HEK293T (cell line): ENCODE measurements at places on chromosomes 2 and 18.

DNA sequence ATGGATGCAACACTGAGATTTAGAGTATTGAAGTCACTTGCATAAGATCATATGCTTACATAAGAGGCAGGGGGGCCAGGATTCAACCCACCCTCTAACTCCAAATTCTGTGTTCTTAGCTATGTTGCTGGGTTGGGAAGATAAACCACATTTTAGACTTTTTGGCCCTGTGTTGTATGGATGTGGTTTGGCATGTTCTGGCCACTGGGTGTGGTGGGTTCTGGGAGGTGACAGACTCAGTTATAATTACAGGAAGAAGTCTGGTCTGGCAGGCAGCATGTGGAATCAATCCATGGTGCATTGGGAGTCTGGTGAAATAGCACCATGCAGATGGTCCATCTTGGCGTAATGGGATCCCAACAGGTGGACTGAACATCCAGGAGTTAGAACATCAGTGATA is 138.9 kb downstream of the LTBP1 start:
- DNase-seq, result no peak

- no peak for DNase-seq
These were observed 742.5 kb downstream of the TDRD15 start for GRCh38 chr2:21866316-21866715.

DNA sequence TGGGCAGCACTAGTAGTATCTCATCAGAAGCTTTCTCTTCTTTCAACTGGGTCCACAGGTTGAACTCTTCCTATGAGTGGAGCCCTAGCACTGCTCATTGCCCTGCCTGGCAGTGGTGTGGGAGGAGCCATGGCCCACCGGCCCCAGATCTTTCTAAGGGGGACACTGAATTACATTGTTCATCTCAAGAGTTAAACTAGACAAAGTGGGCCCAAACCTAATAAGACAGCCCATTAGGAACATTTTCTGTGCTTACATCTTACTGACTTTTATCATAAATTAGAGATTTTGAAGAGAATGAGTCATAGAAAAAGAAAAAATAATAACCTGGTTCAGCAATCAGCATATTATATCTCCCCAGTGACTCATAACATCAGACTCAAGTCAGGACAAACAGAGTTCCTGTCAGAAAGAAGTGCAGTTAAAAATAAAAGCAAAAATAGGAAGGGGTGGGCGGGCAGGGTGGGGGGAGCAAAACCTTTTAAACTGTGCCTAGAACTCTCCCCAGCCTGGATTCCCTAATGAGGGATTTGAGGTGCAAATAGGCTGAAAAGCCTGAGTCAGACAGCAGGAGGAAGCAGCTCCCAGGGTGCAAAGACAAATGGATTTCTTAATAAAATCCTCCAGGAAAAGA is 161.6 kb upstream of the TRIB2 start:
- DNase-seq, result no peak

DNA sequence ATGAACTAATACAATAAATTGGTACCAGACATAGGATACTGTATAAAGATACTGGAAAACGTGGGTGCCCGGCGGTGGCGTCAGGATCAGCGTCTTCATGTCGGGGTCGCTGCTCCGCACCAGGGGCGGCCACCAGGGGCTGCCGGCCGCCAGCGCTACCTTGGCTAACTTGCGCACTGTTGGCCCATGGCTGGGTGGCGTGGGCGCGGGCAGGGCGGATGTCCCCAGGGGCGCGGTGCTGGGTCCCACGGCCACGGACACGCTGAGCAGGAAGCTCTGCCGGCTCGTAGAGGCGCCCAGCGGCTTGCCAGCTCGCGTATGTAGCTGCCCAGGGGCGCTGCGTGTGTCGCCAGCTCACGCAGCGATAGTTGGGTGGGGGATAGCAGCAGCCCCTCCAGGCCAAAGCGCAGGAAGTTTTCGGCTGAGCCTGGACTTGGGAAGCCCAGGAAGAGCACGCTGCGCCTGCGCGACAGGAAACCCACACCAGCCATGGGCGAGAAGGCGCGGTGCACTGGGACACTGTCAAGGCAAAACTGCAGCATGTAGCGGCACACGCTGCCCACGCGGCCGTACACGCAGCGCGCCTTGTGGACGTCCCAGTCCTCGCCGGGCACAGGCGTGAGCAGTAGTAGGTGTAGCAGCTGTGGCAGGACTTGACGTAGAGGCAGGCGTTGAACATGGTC is 299.9 kb downstream of the CCDC74A start:
- DNase-seq, result no peak

DNA sequence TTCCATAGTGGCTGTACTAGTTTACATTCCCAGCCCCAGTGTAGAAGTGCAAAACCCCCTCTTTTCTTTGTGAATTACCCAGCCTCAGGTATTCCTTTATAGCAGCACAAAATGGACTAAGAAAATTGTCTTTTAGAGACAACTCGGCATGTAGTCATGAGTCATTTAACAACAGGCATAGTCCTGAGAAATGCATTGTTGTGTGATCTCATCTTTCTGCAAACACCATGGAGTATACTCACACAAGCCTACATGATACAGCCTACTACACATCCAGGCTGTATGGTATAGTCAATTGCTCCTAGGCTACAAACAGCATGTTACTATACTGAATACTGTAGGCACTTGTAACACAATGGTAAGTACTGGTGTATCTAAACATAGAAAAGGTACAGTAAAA is 44.4 kb upstream of the MBP start:
- DNase-seq, result no peak

- no peak for DNase-seq
These were observed 11.9 kb upstream of the CCNT2 start for GRCh38 chr2:134906726-134907125.

GRCh38 chr2:69815717-69816116 is 13.7 kb upstream of the GMCL1 start:
- DNase-seq, result no peak

DNA sequence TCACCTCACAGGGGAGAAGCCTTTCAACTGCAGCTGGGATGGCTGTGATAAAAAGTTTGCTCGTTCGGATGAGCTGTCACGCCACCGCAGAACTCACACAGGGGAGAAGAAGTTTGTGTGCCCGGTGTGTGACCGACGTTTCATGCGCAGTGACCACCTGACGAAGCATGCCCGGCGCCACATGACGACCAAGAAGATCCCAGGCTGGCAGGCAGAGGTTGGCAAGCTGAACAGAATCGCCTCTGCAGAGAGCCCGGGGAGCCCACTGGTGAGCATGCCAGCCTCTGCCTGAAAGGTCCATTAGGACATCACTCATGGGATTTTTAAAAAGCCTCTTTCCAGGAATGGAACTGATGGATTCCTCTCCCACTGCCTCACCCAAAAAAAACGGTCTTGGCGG is 8.9 kb downstream of the KLF11 start:
- no peak for DNase-seq

- DNase-seq, result no peak
These were observed 8.8 kb downstream of the VIL1 start for GRCh38 chr2:218427741-218428140.

DNA sequence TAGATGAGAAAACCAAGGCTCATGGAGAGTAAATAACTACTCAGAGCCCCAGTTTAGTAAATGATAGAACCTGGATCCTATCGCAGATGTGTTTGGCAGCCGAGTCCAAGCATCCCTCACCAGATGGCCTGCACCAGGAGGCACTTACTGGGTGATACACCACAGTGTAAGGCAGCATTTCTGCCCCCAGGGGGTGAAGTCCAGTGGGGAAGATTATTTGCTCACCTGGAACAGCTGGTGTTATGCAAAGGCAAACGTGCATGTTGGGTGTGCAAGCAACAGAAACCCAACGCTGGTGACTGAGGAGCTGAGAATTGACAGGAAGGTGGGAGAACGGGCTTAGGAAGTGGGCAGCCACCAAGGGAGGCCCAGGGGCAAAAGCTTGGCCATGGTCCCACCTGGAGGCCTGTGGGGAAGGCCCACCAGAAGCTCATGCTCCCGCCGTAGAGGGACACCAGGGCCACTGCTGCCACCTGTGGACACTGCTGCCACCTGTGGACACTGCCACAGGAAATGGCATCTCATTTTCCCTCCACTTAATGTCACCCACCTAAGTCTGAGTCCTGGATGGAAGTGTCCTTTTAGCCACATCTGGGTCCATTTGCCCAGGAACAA is 100.6 kb downstream of the TFCP2L1 start:
- no peak for DNase-seq

DNA sequence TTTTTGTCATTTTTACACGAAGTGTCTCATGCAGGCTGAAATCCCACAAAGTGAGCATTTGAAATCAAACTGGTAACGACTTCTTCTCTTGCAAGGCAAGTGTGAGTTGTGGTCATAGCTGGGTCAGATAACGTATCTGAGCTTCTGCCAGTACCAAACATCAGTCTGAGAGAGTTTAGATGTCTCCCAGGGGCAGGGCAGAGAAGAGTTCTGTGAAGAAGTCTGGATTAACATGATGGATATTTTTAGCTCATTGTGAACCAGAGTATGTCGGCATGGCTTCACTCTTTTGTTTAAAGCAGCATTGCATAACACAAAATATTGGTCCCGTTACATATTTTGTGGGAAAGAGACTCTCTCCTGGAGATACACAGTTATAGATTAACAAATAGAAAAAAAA is 655.5 kb upstream of the KLHL29 start:
- no peak for DNase-seq

DNA sequence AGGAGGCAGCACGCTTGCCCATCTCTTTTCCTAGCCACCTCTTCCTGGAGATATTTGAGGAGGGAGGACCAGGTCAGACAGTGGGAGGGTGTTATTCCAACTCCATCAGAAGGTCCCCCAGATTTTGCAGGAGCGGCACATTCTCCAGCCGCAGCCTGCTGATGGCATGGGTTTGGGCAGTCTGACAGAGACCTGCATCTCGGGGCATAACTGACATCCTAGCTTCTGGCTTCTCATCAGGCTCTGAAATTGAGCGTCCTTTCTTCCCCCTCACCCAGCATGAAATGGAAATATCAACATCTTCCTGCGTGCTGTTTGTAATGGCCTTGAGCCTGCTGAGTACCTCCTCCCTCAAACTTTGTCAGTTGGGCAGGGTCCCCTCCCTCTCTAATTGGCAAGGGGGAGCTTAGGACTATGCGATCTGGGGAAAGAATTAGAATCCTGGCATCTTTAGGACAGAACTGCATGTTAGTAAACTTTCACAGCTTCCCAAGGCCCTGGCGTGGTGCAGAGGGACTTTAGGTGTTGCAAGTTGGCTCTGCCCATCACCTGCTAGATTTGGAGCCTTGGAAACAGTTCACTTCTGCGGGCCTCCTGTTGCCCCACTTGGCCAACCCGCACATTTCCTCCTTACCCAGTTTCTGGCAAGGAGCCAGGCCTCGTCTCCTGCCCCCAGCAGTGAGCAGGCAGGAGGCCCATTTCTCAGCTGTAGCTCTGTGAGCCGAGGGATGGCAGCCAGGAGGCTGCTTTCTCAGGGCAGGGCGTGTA is 2.2 kb downstream of the ITM2C start:
- DNase-seq, result no peak

DNA sequence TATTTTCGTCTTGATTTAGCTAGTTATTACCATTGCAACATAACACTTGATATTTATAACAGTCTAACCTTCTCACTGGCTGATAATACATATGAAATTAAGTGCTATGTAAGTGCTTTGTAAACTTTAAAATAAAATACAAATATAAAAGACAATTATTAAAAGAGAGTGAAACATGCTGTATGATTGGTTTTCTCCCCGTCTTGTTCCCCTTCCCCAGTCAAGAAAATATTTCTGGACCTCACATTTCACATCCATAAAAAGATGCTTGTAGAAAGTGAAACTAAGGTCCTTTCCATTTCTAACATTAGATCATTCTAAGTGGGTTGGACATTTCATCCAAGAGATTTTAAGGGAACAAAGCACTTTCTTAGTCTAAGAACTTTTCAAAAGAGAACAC is 310.2 kb upstream of the LRATD1 start:
- DNase-seq, result no peak

DNA sequence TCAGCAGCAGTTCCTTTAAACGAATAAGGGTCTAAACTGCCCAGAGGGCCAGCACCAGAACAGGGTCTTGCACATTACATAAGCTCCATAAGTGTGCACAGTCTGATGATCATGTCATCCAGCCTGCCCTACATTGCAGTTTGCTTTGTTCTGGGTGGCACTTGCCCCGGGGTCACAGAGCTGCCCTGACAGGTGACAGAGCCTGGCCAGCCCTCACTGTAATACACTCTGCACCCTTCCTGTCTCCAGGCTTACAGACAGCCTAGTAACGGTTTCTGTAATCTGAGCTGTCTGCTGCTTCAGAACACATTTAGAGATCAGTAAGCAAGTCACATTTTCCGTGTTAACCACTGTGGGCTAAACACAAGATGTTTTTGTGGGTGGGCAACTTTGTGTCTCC is 213.3 kb downstream of the FAM210A start:
- no peak for DNase-seq

DNA sequence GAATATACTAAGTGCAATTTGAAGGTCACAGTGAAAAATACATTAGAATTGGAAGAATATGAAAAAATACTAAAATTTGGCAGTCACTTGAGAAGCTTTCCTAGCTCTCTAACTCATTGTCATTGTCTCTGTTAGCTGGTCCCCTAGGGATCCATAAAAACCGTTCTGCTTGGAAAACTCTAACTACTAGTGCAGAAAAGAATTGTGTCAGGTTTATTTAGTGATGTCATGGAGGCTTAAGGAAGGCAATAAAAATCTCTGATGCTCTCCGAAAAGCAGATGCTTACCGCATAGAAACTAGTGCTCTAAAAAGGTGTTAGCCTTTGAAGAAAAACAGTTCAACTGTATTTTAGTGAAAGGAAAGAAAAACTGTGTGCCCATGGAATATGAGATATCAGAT is 150.1 kb upstream of the DLGAP1 start:
- DNase-seq, result no peak

DNA sequence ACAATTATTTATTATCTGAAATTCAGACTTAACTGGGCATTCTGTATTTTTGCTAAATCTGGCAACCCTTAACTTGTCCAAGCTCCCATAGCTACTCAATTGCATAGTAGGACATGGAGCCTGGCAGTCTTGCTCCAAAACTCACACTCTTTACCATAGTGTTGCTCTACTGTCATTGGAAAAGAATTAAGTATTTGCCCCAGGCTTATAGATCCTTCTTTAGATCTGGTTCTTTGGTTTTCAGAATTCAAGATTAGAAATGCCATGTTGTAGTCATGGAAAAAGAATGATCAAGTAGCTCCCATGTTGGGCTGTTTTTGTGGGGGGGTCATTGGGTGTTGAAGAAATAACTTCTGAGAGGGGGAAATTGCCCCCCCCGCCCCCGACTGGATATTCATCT is 240.9 kb downstream of the WDPCP start:
- no peak for DNase-seq

- DNase-seq, result no peak
These were observed 47.5 kb upstream of the SP3 start for GRCh38 chr2:174012347-174013314.

GRCh38 chr2:180707884-180708205 is 272.6 kb upstream of the UBE2E3 start:
- no peak for DNase-seq

- DNase-seq, result no peak
These were observed 24.0 kb upstream of the PELI1 start for GRCh38 chr2:64168201-64168600.

DNA sequence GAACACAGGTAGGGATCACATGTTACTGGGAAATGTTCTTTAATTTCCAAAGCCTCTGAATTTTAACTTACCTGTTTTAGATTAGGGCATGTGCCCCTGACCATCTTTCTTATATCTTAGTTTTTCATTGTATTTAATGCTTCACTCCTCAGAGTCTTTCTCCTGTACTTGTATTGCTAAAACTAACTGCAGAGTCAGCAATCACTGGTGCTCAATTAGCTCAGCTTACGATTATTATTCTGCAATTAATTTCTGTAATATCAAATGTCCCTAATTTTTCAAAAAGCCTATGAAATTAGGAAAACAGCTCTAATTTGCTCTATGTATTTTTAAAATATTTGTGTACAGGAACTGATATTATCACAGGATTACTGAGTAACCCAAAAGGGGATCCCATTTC is 693.2 kb upstream of the SLC8A1 start:
- DNase-seq, result no peak

- DNase-seq, result no peak
These were observed 89.7 kb upstream of the DTNA start for GRCh38 chr18:34620258-34620861.
